Large intestine (tissue), 12 donors: ENCODE measurements at places on chromosomes 1 and 21. TPM values are rescaled to one million over a fixed set of nuclear protein-coding genes. Genes with fewer than 3 reads are reported as not detected.
A peak's percentile ranks its signal among the peaks of the same experiment; 100 is the strongest.

GATAD2B gene
- 13.5 TPM for polyA plus RNA-seq

GJA8 gene
- polyA plus RNA-seq, result not detected

RAB42 gene
- 37.1 TPM for polyA plus RNA-seq

CRYBG2 gene
- polyA plus RNA-seq, result 3.9 TPM

SIM2 gene
- 0.58 TPM for polyA plus RNA-seq

ERG gene
- 6.2 TPM for polyA plus RNA-seq

CACNA1S gene
- polyA plus RNA-seq, result 0.15 TPM

FAM167B gene
- polyA plus RNA-seq, result 2.8 TPM

GRCh38 chr1:153573351-153573750 is 7.7 kb upstream of the S100A2 start:
- no peak for DNase-seq

GRCh38 chr1:29120947-29121485 is 2.7 kb downstream of the TMEM200B start:
- DNase-seq, result peak; percentile 66

- no peak for DNase-seq
Observed at GRCh38 chr1:119139403-119139802, 1.1 kb downstream of the WARS2 start.

DNA sequence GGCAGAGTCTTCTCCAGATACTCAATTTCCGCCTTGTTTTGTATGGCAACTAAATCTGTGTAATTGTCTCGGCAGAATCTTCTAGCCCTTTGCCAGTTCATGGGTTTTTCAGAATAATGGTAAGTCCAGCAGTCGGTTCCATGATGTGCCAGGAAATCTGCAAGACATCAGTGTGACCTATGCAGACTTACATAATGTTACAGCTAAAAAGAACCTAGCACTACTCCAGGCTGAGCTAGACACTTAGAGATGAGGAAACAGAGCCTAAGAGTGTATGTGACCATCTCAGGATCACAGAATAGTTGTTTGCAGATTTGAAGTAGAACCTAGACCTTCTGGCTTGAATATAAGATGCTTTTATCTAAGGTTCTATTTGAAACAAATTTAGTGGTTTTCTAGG is 2.8 kb downstream of the SELL start:
- DNase-seq, result no peak

GRCh38 chr1:92085727-92086126 is 5.6 kb downstream of the BTBD8 start:
- no peak for DNase-seq

DNA sequence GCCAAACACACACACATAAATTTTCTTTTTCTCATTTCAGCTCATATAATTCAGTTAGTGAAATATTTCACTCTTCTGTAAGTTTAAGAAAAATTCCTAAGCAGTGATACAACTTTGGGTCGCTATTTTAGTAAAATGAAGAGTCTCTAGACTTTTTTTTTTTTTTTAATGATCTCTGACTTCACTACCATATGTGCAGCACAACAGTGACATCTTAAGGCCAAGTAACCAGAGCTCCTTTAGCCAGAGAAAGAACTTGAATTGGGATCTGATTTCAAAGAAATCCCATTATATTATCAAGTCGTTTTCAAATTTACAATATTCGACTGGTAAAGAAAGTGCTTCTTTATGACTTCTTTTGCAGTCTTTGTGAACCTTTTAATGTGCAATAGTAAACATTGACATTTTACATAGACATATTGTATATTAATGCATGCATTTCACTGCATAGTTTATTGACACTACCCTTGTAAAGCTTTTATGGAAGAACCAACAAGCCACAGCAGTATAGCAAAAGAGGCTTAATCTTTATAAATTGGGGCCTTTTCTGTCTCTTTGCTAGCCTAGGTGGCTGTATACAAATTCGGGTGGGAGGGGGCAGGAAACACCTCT is 62.2 kb downstream of the LRRC40 start:
- no peak for DNase-seq

DNA sequence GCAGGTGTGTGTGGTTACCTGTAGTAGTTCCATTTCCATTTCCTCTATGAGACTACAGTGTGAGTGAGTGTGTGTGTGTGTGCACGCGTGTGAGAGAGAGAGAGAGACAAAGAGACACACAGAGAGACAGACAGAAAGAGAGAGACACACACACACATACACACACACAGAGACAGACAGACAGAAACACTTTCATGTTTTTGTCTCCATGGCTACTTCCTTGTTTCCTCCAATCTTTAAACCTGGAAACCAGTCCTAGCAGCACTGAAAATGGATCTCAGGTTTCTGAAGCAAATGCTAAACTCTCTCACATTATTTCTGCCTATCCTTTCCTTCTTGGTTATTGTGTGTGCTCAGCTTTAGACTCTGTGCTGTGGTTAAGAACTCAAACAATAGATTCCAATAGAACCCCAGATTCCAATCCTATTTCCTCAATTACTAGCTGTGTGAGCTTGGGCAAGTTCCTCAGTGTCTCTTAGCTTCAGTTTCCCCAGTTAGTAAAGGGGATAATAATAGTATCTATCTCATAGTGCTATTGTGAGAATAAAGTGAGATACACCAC is 22.4 kb upstream of the ABCD3 start:
- DNase-seq, result peak; percentile 35

DNA sequence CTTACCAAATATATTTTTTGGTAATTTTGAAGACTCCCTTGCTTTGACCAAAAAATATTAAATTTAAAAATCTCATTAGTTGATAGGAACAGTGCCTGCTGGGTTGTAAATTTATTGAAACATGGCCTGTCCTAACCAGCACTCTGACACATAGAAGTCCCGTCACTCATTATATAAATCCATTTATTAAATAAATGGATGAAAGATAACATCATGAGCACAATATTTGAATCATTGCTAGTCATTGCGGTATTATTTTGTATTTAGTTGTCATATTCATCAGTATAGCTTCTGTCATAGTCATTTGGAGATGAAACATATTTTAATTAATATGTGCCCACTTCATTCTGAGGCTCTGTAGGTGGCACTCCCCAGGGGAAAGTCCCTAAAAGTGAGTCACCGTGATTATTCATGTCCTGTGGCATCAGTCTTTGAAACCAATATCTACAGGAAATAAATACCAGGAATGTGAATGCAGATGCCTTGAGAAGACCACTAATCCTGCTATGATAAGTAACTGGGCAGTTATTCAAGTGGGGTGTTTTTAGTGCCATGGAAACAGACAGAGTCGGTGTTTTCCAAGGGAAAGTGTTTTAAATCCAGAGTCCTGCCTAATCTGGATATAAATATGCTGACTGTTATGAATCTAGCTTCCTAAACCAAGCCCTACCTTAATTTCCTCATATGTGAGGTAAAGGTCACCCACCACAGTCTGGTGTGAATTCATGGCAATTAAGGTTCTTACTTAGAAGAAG is 302.0 kb downstream of the DUSP10 start:
- peak; percentile 27 for DNase-seq

GRCh38 chr1:63950023-63950422 is 176.2 kb downstream of the ROR1 start:
- peak; percentile 25 for DNase-seq

GRCh38 chr1:2154022-2154421 is 40.5 kb downstream of the FAAP20 start:
- DNase-seq, result no peak

DNA sequence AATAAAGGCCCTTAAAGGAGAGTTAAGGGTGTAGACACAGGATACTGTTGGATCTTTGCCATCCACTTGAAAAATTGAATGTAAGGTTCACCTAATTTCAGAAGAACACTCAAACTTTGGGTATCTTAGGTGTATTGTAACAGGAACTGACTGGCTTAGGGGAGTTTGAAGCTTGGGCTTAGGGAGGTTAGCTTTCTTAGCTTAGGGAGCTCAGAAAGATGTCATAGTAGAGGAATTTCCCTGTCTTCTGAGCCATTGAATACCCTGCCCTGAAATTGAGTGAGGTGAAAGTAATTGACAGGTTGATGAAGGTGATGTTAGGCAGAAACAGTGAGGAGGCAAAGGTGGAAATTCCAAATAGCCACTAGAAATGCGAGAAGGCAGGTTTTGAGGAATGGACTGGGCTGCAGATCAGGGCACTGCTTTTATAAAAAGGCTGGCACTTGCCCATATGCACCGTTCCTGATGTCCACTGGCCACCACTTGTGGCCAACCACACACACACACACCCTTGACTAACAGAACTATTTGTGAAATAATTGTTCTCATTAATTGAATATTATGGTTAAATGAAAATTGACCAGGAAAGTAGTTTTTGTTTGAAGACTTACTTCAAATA is 16.5 kb downstream of the BACH1 start:
- DNase-seq, result no peak

GRCh38 chr1:70675737-70676156 is 264.7 kb downstream of the CTH start:
- DNase-seq, result no peak

DNA sequence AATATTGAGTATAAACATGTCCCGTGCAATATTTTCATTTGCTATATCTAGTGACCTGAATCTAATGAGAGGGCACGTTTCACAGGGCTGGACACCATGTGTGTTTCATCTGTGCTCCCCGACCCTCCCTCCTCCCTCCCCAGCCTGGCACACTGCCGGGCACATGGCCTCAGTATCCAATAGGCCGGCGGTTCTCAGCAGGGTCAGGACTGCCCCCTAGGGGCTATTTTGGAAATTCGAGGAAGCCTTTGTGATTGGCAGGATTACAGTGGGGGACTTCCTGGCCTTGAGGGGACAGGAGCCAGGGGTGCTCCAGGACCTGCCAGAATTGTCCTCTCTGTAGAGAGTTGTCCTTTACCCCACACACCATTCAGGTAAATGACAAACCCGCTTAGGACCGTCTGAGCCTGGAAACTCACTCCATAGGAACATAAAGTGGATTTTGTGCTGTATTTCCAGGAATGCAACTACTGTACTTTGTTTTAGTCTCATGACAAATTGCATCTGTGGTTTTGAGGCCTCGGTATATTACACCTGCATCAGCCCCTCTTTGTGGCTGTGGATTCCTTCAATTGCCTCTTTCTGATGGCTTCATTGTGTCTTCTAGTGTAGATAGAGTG is 109.5 kb upstream of the SIM2 start:
- DNase-seq, result no peak
